Kidney epithelial cell (primary cell): ENCODE measurements at places on chromosomes 5 and 9. TPM values are rescaled to one million over a fixed set of nuclear protein-coding genes. Genes with fewer than 3 reads are reported as not detected.

DNA sequence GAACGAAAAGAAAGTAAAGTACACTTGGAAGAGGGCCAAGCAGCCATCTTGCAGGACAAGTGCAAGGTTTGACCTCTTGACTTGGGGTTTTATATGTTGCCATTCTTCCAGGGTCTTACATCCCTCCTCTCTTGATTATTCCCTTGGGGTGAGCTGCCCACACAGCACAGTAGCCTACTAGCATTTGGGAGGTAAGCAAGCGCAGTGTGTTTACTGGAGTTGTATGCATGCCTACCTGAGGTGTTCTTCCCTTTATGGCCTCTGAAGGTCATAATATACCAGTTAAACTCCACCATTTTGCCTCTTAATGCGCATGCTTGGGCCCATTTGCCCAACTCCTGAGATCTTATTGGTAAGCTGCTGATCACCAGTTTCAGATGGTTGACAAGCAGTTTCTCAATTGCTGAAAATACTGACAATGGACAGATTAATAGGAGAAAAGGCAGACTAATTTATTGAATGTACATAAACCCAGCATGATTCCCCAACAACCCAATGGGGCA lies 173.8 kb upstream of the SLC30A5 start:
- DNase-seq, result no peak

- no peak for DNase-seq
Observed at GRCh38 chr5:95939465-95939864, 22.2 kb downstream of the ELL2 start.

DNA sequence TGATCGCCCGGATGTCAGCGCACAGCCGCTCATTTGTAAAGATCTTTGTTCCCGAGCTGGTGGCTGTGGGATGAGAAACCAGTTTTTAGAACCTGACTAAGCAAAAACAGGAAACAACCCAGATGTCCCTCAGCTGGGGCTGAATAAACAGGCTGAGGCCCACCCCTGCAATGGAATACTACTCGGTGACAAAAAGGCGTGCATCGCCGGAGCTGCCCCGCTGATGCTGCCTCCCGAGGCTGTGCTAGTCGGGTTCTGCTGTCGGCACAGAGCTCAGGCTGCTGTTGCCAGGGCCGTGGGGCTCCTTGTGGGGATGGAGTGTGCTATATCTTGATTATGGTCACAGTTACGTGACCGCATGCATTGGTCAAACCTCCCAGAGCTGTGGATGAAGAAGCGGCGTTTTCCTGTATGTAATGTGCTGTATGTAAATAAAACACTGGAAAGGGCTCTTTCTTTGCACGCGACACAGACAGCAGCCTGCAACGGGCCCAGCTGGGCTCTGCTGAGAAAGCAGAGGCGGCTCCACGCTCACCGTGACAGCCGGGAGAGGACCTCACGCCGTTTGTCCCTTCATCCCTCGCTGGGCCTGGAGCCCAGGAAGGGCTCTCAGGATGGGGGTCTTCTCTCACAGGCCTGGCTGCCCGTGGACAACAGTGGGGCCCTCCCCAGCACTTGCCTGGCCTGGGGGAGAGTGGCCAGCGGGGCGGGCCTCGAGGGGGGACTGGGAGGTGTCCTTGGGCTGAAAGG lies 51.5 kb upstream of the RNU6ATAC start:
- no peak for DNase-seq

- no peak for DNase-seq
Observed at GRCh38 chr5:98999631-99000030, 70.8 kb upstream of the CHD1 start.

DNA sequence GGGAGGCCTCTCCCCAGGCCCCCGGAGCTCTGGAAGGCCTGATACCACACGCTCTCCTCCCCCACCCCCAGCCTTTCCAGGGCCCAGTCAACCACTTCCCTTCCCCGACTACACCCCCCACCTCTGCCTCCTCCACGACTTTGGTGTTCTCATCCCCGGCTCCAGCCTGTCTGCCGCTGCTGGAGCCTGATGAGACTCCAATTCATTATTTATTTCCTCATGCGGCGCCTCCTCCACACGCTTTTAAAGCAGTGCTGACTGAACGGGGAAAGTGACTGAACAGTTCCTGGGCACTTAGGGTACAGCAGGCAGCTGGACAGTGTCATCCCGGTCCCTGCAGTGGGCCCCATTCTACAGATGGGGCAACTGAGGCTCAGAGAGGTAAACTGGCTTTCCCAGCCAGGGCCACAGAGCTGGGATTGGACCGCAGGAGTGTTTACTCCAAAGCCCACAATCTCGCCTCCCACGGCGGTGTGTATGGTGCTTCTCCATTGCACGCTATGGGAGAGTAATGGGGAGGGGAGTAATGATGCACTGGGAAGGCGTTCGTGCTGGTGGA lies 15.9 kb upstream of the RPL26L1 start:
- DNase-seq, result no peak

GRCh38 chr5:41954286-41954685 lies 29.2 kb downstream of the FBXO4 start:
- no peak for DNase-seq

DNA sequence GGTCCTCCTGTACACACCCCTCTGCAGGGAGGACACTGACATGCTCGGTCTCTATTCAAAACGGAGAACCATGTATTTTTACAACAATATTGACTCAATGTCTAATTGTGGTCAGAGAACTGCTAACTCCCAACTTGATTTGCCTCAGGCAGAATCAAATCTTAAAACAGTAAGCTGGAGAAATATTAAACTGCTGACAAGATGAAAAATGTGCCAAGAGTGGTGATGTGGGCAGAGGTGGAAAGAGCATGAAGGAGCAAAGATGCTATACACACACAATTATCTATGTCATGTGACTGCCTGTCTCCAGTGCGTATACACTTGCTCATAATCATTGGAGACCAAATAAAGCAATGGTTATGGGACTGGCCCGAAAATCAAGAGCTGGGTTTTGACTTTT lies 556.1 kb upstream of the ZNF608 start:
- no peak for DNase-seq

ST8SIA4 gene
- 0.21 and 2.3 TPM in 2 replicates for total RNA-seq
